Activated CD8-positive, alpha-beta T cell treated with anti-CD3 and anti-CD28 coated beads for 36 hours (primary cell): ENCODE measurements at places on chromosomes 1 and 21.

DNA sequence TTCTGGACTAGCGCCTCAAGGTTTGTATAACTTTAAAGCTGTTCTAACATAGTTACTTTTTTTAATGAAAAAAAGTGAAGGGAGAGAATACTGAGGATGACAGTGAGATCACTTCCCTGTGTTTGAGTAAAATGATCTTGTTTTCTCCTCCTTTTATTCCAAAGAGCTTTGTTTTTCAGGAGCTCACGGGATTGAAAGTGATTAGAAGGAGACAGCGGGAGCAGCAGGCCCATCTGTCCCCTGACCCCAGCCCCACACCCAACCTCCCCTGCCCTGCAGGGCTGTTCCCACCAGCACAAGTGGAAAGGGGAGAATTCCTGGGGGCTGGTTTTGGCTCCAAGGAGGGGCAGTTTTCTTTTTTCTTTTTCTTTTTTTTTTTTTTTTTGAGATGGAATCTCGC lies 2.1 kb upstream of the DNMT3L start:
- no peak for DNase-seq

GRCh38 chr21:36656138-36656537 lies 42.8 kb upstream of the SIM2 start:
- no peak for DNase-seq

GRCh38 chr1:156848461-156849150 lies 10.3 kb downstream of the INSRR start:
- DNase-seq = peak; percentile 95

GRCh38 chr1:118661769-118662320 lies 326.3 kb downstream of the TBX15 start:
- no peak for DNase-seq

DNA sequence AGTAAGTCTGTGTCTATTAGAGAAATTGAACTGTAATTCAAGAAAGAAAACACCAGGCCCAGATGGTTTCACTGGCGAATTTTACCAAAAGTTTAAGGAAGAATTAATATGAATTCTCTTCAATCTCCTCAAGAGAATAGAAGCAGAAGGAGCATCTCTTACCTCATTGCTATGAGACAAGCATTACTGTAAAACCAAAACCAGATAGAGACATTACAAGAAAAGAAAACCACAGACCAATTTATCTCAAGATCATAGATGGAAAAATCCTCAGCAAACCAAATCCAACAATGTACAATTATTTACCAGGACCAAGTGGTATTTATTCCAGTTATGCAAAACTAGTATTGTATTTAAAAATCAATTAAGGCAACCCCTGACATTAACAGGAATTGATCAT lies 160.6 kb downstream of the LIPI start:
- DNase-seq = no peak

DNA sequence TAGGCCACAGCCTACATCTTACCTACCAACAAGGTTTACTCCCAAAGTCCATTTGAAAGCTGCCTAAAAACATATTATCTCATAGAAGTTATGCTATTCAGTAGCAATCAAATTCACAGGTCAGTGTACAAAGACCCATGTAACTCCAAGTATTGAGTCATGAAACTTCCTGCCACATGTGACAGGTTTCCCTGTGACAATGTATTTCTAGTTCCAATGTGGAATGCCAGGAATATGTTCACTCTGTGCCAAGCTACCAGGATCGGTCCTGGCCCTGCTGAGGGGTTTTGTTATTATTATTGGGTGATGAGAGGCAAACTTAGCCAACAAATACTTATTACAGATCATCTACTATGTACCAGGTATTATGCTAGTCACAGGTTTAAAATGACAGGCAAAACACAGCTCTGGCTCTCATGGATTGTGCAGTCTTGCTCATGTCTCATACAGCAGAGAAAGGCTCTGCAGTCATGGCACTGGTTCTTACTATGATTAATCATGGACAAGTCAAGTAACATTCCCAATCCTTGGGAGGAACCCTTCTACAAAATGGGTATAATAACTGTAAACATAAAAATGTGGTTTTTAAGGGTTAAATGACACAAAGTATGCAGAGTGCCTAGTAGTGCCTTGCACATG lies 22.5 kb downstream of the DPH5 start:
- DNase-seq = no peak

DNA sequence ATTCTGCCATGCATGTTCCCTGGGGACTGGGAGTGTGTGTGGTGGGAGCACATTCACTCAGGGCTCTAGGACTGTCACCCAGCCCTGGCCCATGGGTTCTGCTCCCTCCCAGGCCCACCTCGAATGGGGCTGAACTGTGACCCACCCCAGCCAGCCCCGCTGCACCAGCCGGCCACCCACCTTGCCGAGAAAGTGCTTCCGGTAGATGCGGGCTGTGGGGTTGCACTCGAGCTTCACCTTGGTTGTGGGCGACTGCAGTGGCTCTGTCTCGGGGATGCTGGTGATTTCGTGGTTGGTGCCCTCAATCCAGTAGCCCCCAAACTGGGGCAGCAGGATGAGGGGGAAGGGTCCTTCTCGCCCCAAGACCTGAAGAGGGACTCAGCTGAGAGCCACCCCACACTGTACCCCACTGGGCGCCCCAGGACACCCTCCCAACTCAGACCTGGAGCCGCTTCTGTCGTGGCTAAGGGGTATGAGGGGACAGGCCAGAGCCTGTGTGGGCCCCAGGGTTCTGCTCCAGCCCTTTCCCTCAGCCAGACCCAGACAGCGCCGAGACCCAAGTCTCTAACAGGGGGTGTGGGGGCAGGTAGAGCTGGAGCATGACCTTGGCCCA lies 51.9 kb downstream of the RAP1GAP start:
- DNase-seq = no peak

DNA sequence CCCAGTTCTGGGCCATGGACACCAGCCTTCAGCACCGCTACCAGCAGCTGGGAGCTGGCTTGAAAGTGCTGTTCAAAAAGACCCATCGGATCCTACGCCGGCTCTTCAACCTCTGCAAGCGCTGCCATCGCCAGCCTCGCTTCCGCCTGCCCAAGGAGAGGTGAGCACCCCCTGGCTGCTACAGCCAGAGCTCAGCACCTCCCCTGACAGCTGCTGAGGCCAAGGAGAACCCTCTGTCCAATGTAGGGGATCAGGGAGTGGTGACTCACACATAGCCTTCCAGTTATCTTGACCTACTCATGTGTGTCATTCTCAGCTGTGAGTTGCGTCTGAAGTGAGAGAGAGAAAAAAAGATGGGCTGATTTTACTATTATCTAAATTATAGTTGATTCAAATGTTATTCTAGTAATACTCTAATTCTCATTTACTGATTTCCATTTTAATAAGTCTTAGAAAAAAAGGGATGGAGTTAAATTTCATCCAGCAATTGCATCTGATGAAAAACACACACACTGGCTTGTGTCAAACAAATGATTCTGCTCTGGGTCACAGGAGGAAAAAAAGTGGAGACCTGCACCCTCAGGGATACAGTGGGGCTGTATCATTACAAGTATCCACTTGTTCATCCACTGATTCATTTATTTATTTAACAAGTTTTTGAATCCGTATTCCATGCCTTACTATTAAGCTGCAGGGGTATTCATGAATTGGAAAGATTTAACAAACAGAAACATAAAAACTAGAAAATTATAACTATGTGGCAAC lies 108.0 kb downstream of the BRINP2 start:
- no peak for DNase-seq

- no peak for DNase-seq
These were observed 18.6 kb downstream of the EXOC8 start for GRCh38 chr1:231319080-231319479.

DNA sequence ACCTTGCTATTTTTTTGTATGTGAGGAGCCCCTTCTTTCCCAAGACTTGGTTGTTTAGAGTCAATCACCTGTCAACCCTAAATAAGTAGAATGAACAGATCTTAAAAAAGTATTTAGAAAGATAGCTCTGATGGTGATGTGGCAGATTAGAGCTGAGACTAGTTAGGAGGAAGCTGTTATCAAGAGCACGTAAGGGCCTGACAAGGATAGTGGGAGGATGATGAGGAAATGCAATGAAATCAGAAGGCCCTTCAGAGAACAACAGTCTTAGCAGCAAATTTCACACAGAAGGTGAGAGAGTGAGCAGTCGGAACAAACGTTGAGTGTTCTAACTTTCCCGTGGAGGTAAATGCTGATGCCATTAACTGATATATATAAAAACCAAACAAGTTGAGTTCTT lies 15.9 kb upstream of the S1PR1 start:
- no peak for DNase-seq

- DNase-seq = peak; percentile 71
These were observed 18.5 kb downstream of the SERTAD4 start for GRCh38 chr1:210250998-210251679.
